ENCODE measurements at places on chromosomes 5 and 9. TPM values are rescaled to one million over a fixed set of nuclear protein-coding genes. Genes with fewer than 3 reads are reported as not detected.

DNA sequence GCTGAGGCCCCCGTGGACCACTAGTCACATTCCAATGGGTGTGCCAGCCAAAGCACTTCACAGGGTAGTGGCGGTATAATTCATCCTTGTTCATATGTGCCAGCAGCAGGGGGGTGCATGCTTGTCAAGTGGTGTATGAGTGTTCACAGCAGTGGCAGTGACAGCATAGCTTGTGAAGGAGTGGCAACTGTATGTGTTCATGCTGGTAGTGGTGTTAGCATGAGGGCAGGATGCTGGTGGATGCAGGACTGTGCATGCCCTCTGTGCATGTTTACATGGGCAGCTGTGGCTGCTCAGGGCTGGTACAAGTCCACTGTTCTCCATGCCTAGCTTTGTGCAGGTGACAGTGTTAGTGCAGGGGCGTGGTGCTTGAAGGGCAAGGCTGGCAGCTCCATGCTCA lies 253.4 kb upstream of the DMAC1 start:
- DNase-seq: no peak

DNA sequence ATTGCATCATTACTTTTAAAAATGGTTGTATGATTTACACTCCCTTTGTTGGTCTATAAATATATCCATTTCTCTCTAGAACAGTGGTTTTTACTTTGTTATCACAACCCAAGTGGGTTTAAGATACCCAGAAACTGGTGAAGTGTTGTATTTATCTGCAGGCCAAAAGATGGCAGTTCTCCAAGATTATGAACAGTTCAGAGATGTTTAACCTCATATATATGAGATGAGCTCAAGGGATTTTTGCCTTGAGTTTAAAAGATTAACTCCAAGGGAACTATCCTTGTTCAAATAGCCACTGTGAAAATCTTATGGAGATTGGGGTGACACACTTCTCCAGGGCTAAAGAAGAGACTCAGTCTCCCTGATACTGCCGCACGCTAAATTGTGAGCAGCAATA lies 572.6 kb downstream of the TLE4 start:
- DNase-seq: no peak

The SH3PXD2B gene
- total RNA-seq: 1.3 TPM

The PCDH12 gene
- 0.54 TPM for total RNA-seq

All from hematopoietic multipotent progenitor cell (in vitro differentiated cells).